NCI-H1092 (cell line): ENCODE measurements at places on chromosomes 2 and 18.

GRCh38 chr2:106338043-106338442, 130.2 kb downstream of the RGPD3 start:
- no peak for DNase-seq

DNA sequence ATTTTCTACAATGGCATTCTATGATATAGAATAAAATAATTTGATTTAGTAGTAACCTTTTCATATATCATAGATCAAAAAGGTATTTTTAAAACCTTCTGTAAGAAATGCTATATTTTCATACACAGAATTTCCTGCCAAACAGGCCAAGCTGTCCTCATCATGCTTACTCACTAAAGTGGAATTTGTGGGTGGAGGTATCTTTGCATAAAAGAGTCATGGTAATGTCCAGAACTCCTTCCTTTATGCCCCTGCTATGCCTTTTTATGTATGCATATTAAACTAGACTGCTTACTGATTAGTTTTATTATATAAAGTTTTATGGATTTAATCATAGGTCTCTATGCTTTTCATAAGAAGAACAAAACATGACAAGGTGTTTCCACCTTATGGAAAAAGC, 27.5 kb upstream of the MARCHF7 start:
- DNase-seq: no peak

DNA sequence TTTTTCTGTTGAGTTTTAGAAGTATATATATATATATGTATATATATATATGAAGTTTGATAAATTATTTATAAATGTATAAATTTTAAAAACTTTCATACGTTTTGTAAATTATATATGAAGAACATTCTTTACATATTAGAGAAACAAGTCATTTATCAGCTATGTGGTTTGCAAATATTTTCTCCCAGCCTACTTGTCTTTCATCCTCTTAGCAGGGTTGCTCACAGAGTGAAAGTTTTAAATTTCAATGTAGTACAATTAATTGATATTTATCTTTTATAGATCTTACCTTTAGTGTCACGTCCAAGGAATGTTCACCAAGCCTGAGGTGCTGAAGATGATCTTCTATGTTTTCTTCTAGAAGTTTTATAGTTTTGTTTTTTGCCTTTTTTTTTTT, 78.3 kb upstream of the HS6ST1 start:
- DNase-seq: no peak

- no peak for DNase-seq
Observed at GRCh38 chr18:62200121-62200914, 13.3 kb downstream of the RELCH start.

- no peak for DNase-seq
Observed at GRCh38 chr2:86417961-86418360, 23.2 kb upstream of the KDM3A start.

GRCh38 chr2:13052547-13052946, 335.8 kb downstream of the TRIB2 start:
- DNase-seq: no peak

DNA sequence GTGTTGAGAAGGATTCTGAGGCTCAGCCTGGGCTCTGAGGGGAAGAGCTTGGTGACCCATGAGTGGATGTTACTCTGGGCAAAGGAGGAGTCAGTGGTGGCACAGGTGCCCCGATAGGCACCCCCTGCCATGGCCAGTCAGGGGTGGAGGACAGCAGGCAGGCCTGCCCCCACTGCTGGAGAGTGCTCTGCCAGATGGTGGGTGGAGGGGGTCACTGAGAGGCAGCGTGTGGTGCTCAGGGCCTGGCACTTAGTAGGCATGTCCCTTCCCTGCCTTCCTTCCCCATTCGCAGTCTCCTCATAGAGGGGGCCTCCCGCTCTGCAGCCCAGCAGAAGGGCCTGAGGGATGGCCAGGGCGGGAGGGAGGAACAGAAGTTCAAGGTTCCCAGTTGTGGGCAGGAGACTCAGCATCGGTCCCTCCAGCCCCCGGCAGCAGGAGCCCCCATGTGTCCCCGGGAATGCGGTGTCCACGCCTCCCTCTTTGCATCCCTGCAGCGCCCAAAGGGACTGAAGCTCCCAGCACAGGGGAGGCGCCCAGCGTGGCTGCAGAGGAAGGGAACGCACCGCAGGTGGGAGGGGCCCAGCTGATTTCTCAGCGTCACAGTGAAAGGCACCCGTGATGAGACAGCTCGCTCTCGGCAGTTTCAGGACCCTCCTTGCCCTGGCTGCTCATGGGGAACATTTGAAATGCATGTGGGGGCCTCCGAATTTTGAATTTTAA, 5.7 kb upstream of the SNED1 start:
- no peak for DNase-seq

DNA sequence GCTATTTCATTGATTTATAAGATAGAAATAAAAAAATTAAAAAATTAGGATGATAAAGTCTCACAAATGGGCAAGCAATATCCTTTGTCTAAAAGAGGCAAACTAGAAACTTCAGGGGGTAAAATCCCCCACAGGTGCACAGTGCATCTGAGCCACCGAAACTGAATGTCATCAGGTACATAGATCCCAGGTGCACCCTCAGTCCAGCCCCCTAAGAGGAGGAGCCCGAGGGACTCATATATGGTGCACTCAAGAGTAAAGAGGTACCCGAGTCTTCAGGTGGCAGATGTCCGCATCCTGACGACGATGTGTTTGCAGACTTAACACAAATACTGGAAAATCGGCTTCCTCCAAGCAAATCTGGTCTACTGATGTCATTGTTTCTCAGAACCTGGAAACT, 11.3 kb downstream of the QPCT start:
- DNase-seq: no peak

DNA sequence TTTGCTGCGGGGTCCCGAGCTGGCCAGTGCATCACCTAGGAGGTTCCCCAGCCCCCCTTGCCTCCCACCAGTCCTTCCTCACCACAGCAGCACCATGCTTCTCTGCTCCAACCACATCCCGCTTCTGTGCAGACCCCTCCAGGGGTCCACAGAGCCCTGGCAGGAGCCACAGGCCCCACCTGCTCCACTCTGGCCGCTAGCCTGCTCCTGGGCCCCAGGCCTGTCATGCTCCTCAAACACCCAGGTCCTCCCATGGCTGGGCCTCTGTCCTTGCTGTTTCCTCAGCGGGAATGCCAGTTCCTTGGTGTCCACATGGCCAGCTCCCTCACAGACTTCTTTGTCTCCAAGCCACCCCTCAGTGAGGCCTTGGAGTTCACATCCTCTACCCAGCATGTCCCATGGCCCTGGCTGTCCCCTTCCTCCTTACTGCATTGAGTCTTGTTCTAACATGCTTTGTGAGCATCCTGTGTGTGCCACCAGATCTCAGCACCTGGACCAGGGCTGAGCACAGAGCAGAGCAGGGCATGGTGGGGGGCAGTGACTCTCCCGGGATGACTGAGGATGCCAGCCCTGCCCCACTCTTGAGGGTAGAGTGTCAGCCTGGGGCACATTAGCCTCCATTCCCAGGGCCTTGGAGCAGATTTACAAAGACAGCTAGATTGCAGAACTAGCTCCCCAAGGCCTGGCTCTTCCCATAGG, 201.0 kb upstream of the HS6ST1 start:
- no peak for DNase-seq

DNA sequence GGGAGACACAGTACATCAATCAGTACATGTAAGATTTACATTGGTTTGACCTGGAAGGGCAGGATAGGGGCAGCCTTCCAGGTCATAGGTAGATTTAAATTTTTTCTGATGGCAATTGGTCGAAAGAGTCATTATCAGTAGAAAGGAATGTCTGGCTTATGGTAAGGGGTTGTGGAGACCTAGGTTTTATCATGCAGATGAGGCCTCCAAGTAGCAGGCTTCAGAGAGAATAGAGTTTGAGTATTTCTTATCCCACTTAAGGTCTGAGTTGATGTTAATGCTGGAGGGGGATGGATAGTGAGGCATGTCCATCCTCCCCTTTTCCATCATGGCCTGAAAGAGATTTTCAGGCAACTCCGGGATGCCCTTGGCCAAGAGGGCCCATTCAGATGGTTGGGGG, 60.7 kb downstream of the SPTBN1 start:
- DNase-seq: no peak

- no peak for DNase-seq
Observed at GRCh38 chr2:238387332-238387731, 39.4 kb upstream of the ASB1 start.

DNA sequence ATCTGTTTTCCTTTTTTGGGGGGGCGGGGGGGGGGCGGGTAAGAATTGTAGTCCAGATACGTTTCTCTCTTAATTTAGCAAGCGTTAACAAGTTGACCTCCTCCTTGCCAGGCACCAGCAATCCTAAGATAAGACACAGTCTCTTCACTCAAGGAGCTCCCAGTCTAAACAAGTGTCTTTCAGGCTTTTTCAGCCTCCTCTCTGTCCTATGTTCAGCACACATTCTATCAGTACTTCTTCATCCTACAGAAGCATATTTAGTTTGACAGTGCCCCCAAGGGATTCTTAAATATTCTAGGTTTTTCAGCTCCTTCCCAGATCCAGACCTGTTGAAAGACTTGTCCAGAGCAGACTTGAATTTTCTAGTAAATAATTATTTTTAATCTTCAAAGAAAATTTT, 2.7 kb downstream of the PPP1CB start:
- no peak for DNase-seq

DNA sequence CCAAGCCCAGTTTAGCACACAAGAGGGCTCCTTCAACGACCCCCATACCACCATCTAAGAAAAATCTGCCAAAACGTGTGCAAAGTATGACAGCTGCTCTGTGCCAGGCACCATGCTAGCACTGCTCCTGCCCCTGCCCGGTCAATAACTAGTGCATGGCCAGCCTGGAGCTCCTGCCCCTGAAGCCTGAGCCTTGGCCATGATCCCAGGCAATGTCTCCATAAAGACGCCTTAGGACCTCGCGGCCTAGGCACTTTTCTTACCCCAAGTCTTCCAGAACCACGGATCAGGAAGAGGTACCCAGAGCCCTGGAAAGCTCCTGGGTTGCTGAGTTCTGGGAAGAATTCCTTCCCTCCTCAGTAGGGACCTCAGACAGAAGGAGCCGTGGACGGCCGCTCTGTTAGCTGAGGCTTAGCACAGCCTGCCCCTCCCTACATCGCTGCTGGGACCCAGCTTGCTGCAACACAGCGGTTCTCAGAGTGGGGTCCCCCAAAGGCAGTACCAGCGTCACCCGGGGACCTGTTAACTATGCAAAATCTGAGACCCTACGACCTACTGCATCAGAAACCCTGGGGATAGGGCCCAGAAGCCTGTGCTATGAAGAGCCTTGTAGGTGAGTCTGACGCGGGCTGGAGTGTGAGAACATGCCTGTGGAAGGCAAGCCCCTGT, 117.8 kb upstream of the TWIST2 start:
- DNase-seq: no peak

DNA sequence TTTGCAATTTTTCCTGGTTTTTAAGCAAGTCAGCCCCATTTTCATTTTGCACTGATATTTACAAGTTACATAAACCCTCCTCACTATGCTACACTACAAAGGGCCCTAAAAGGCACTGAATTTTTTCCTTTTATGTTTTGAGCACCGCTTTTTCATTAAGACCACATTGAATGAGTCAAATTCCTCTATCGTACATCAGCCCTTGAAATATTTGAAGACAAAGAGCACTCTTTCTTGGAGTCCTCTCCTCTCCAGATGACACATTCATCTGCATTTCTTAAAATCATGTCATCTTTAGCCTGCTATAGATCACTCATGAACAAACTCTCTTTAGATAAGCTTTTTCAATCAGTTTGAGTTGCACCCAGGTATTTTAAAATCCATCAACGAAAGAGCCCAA, 306.6 kb upstream of the SOX11 start:
- DNase-seq: no peak

GRCh38 chr2:62149708-62150107, 46.2 kb upstream of the B3GNT2 start:
- DNase-seq: no peak

- no peak for DNase-seq
Observed at GRCh38 chr2:9757501-9758264, 85.6 kb upstream of the TAF1B start.

DNA sequence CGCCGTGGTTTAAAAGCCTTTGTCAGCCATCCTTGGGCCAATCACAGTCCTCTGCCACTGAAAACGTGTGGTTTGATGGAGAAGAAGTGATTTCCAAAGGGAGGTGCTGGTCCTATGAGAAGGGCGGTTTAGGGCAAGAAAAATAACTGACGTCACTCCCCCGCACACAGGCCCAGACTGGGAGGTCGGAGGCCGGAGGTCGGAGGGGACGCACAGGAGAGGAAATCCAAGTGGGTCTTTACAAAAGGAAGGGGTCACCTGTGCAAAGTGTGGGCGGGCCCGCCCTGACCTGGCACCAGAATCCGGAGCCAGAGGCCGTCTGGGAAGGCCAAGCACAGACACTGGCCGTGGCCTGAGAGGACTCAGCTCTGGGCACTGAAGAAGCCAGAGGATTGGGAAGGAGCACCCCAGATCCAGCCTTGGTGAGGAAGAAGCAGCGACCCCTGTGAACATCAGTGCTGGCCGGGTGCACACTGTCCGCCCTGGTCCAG, 18.0 kb upstream of the KCNG2 start:
- DNase-seq: no peak

- DNase-seq: no peak
Observed at GRCh38 chr2:69030800-69031428, 17.9 kb downstream of the ANTXR1 start.

- no peak for DNase-seq
Observed at GRCh38 chr18:29164993-29165599, 988.2 kb upstream of the CDH2 start.

- DNase-seq: no peak
Observed at GRCh38 chr2:10402653-10403215, 45.4 kb downstream of the ODC1 start.

DNA sequence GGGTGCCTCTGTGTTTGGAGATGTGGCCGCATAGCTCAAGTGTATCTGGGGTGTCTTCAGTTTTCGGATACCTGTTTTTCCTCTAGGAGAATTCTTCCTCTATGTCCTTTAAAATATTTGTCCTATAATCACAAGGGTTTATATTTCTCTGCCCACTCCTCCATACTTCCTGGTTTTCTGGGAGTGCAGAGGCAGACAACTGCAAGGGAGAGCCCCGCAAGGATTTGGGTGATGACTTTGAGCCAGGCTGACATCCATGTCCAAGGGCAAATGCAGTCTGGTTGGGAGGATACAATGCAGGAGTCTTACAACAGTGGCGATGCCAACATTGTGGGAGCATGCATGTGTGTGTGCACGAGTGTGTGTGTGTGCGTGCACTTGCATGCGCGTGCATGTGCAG, 2.1 kb downstream of the IL1RL1 start:
- DNase-seq: no peak

DNA sequence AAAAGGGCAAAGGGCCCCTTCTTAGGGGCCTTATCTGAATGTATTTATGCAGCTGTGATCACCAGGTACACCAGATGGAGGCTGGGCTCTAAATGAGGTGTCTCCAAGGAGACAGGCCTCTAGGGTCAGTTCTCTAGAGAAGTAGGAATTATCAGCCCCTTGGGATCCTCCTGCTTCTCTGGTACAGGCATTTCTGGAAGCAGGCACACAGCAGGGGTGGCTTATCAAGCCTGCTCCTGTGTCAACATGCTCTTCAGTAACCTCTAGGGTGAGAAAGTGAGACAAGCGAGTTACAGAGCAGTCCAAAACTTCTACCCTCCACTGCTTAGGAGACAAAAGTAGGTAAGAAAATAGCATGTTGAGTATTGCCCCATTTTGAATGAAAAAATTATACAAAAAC, 13.8 kb downstream of the TPGS2 start:
- peak; percentile 17 for DNase-seq
